Natural killer cell treated with Interleukin-12 subunit alpha and Interleukin-12 subunit beta and Interleukin-15 and Interleukin-18, amount 100 ng/mL, for 72 hours (primary cell): ENCODE measurements at places on chromosomes 3 and 15. TPM values are rescaled to one million over a fixed set of nuclear protein-coding genes. Genes with fewer than 3 reads are reported as not detected.

The LOXL1 gene
- 4.3 TPM for total RNA-seq

The PLSCR2 gene
- not detected for total RNA-seq

The ARHGAP11A gene
- total RNA-seq: 89.9 TPM

The ITIH3 gene
- total RNA-seq: not detected

The GRAMD2A gene
- total RNA-seq: not detected

The ACTC1 gene
- total RNA-seq: not detected

The STAC gene
- total RNA-seq: 0.29 TPM

The USP4 gene
- total RNA-seq: 90.9 TPM

The TRH gene
- not detected for total RNA-seq

The HEMK1 gene
- 31.5 TPM for total RNA-seq

The IGSF11 gene
- 0.17 TPM for total RNA-seq

The RBSN gene
- total RNA-seq: 17.9 TPM

The PHLDB2 gene
- 12.2 TPM for total RNA-seq

The PARP15 gene
- total RNA-seq: 49.6 TPM

The PROS1 gene
- not detected for total RNA-seq

The TMCC1 gene
- total RNA-seq: 34.5 TPM

The VIPR1 gene
- total RNA-seq: not detected

The SPINK8 gene
- not detected for total RNA-seq

The ZNF774 gene
- 1.3 TPM for total RNA-seq

The CLDN1 gene
- not detected for total RNA-seq
